ENCODE measurements at places on chromosomes 6 and 20.

- no peak for DNase-seq
Observed at GRCh38 chr6:149150801-149151398, 166.6 kb upstream of the TAB2 start.

- DNase-seq = no peak
Observed at GRCh38 chr6:72944660-72945059, 280.6 kb downstream of the KHDC1L start.

DNA sequence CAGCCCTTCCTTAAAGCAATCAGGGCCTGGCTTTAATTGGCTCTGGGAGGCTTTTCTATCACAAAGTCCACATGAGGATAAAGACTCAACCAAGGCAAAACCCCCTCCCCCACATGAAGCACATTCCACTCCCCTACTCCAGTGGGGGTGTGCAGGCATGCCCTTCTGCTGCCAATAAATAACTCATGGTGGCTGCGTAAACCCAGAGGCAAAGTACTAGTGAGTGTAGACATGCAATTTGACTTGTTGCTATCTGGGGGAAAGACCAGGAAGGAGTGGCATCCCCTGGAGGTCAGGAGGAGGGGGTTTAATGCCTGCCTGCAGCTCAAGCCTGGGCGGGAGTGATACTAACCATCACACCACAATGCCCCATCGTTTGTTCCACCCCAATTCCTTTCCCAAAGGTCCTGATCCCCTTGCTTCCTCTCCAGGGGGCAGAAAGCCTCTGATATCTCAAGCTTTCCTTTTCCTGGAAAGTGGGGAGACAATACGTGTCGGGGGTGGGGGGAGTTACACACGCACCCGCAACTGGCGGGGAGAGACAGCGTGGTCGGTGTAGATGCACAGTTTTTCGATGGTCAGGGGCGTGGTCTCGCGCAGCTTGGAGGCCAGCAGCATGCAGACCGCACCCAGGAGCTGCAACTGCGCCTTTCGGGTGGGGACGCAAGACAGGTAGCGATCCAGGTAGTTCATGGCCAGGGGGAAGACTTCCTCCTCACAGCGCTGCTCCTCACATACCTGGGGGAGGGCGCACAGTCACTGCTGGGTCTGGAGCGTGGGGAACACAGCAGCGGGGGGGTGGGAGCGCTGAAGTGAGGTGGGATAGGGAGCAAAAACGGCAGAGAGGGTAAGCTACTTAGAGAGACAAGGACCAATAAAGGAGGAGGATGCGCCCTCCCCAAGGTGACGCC, 1.5 kb downstream of the CCND3 start:
- no peak for DNase-seq

DNA sequence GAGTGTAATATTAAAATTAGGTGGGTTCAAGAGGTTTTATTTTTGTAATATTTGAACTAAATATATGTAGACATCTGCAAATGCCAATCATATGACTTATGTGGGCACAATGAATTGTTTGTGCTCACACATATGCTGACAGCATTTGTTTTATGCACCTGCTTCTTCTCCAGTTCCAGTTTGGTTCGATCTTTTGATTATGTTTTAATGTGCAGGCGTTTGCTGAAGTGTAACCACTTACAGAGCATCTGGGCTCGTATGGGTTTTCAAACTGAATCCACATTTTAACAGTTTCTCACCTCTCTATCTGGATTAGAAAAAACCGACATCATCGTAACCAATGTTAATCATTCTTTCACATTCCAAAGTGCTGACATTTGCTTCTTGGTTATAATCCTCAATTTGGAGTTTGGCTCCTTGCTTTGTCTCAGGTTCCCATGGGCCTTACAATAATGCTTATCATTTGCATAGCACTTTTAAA, 129.1 kb upstream of the SPACA1 start:
- no peak for DNase-seq

DNA sequence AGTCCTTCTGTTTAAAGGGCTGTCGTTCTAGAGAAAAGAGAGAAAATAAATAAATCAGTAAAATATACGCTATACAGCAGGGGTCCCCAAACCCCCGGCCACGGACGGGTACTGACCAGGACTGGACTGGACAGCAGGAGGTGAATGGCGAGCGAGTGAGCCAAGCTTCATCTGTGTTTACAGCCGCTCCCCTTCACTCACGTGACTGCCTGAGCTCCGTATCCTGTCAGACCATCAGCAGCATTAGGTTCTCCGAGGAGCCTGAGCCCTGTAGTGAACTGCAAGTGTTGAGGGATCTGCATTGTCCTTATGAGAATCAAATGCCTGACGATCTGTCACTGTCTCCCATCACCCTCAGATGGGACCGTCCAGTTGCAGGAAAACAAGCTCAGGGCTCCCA, 76.5 kb downstream of the ZNF217 start:
- DNase-seq = no peak

Data from NCI-H446 (cell line).